H54 (cell line): ENCODE measurements at places on chromosomes 6 and 20.
A peak's percentile ranks its signal among the peaks of the same experiment; 100 is the strongest.

- no peak for DNase-seq
These were observed 178.2 kb upstream of the HEY2 start for GRCh38 chr6:125571207-125571755.

DNA sequence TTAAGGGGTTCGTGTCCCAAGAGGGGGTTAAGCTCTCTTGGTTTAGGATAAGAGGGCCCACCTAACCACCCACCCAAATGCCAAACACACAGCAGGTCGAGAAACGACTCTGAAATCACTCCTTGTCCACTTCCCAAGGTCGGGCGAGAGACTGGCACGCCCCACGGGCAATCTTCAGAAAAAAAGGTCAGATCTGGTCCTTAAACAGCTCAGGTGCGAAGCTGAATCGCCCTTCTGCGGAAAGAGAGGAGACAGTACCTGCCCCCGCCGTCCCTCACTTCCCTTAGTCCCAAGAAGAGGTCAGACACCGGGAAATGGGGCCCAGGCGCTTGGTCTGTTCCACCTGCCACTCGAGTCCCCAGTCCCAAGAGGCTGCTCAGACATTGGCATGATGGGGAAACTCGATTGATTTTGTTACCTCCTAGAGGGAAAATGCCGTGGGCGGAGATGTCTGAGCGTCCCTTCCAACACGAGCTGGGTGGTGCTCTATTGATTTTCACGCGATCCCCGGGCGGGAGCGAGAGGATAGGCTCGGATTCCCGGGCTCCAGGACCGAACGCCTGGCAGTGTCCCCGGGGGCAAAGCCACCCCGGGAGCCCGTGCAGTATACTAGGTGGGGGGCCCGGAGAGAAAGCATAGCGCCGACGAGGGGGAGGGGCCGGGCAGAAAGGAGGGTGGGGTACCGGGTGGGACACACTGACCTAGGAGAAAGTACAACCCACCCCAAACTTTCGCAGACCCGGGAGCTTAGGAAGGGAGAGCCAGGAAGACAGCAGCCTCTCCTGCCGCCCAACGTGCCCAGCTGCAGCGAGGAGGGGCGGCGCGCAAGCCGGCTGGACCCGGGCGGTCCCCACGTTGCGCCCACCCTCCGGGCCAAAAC lies 1.1 kb upstream of the SAMD5 start:
- peak; percentile 15 for DNase-seq

GRCh38 chr6:46756469-46757213 lies 9.9 kb downstream of the ANKRD66 start:
- no peak for DNase-seq

- no peak for DNase-seq
These were observed 81.1 kb upstream of the SNAP25 start for GRCh38 chr20:10137533-10137932.

- no peak for DNase-seq
These were observed 210.7 kb upstream of the CNR1 start for GRCh38 chr6:88376768-88377387.
